IPS-NIHi11 (cell line): ENCODE measurements at places on chromosomes 16 and 17.

DNA sequence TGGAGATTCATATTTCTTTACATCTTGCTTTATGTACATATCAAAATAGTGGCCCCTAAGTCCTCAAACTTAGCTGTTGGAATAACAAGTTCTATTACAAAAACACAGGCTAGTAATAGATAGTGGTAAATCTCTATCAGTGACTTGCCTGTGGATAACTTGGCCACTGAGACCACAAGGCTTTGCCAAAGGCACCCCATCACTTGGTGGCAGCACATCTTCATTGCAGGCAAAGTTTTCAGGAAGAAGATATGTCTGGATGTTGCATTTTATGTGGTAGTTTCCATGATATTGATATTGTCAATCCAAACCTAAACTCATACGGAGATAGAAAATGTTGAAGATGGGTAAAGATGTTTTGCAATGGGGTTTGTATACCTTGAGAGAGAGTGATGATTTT is 58.5 kb downstream of the KNOP1 start:
- DNase-seq = no peak

- peak; percentile 74 for DNase-seq
Observed at GRCh38 chr16:14486520-14487303, 143.3 kb downstream of the PARN start.

GRCh38 chr16:64900019-64900418 is 221.8 kb downstream of the CDH11 start:
- DNase-seq = no peak

DNA sequence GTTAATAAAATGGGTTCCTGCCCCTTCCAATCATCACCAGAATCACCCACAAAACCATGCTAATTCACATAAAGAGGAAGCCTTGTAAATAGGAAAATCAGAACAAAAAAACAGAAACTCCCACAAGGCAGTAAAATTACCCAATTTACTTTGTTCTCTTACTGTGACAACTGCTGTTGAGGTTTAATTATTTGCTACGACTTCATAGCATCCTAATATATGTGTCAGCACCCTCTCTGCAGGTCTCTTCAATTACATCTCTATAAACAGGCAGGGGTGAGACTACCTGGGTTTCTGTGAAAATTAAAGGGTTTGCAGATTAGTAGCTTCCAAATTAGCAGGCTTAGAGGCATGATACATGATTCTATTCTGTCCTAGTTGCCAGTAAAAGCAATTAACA is 2.7 kb downstream of the WDR59 start:
- no peak for DNase-seq

DNA sequence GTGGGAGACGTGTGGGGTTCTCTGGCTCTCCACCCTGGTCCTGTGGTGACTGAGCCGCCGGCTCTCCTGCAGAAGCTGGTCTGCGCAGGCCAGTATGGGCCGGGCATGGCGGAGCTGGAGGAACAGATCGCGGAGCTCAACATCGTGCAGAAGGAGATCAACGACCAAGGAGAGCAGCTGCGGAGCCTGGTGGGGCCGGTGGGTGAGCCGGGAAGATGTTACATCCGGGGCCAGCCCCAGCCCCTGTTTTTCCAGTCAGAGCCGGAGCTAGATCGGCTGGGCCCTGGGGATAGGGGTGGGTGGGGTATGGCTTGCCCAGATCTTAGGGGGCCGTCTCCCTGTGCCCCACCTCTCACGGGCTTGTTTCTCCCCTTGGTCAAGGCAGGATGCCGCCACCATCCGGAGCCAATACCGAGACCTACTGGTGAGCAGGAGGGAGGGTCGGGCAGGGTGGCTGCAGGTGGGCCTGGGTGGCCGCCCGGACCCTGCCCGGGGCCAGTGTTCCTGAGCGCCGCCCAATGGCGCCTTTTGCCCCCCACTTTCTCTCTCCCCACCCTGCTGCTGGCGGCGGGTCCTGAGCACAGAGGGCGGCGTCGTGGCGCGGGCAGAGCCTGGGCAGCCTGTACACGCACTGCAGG is 5.0 kb downstream of the EVPLL start:
- DNase-seq = no peak

DNA sequence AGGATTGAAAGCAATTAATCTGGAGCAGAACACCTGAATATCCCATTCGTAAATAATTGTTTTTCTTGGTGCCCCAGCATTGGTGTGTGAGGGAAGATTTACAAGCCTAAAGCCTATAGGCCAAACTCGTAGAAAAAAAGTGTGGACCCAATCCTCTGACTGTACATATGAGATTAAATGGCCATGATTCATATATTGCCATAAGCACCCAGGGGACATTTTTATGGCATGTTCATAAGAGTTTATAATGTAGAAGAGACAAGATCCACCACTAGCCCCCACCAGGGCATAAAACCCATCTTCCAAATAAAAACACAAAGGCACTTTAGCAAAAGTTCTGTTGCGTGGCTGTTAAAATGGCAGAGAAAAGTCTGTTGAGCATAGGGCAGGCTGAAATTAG is 15.5 kb upstream of the SALL1 start:
- DNase-seq = no peak
